ENCODE measurements at places on chromosomes 12 and 14. TPM values are rescaled to one million over a fixed set of nuclear protein-coding genes. Genes with fewer than 3 reads are reported as not detected.

- H3K4me1 ChIP-seq: no peaks in the 10 kb centered on the region
- H3K27me3 ChIP-seq: no peaks in the 10 kb centered on the region
- H3K36me3 ChIP-seq: no peaks in the 10 kb centered on the region
- no peak overlapping the region for H3K27ac ChIP-seq
- no peak for DNase-seq
Measured at GRCh38 chr12:17158201-17158600, 552.2 kb upstream of the LMO3 start.

GRCh38 chr12:107393043-107393717 is 292.4 kb upstream of the PWP1 start:
- no peaks in the 10 kb centered on the region for H3K4me1 ChIP-seq
- no peak overlapping the region for H3K4me3 ChIP-seq
- H3K36me3 ChIP-seq: no peaks in the 10 kb centered on the region
- peak; percentile 38 for DNase-seq
- no peak overlapping the region for H3K27ac ChIP-seq
- no peaks in the 10 kb centered on the region for H3K27me3 ChIP-seq

DNA sequence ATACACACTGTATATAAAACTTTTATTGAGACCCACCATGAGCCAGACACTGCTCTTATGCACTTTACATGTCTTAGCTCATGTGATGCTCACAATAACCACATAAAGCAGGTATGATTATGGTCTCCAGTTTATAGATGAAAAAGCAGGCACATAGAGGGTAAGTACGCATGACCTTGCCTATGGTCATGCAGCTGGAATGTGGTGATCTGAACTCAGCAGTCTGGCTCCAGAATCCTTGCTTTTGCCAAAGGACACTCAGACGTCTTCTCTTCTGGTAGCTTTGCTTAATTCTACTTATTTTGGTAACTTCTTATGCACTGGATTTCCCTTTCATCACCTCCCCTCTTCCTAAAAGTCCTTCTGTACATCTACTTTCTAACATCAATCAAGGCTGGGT is 103.3 kb upstream of the CRY1 start:
- no peak overlapping the region for H3K4me3 ChIP-seq
- no peak overlapping the region for H3K27ac ChIP-seq
- H3K4me1 ChIP-seq: no peaks in the 10 kb centered on the region
- no peak for DNase-seq
- no peaks in the 10 kb centered on the region for H3K27me3 ChIP-seq
- H3K36me3 ChIP-seq: no peaks in the 10 kb centered on the region

RFX4 gene
- not detected for total RNA-seq

- no peak for DNase-seq
- peaks cover 2% of the 10 kb centered on the region for H3K27me3 ChIP-seq
- H3K27ac ChIP-seq: no peak overlapping the region
- no peaks in the 10 kb centered on the region for H3K4me1 ChIP-seq
- no peaks in the 10 kb centered on the region for H3K36me3 ChIP-seq
Measured at GRCh38 chr14:51327376-51327775, 87.3 kb downstream of the TMX1 start.

All from natural killer cell (primary cell).